ENCODE measurements at places on chromosomes 7 and 10. TPM values are rescaled to one million over a fixed set of nuclear protein-coding genes. Genes with fewer than 3 reads are reported as not detected.
A peak's percentile ranks its signal among the peaks of the same experiment; 100 is the strongest.

DNA sequence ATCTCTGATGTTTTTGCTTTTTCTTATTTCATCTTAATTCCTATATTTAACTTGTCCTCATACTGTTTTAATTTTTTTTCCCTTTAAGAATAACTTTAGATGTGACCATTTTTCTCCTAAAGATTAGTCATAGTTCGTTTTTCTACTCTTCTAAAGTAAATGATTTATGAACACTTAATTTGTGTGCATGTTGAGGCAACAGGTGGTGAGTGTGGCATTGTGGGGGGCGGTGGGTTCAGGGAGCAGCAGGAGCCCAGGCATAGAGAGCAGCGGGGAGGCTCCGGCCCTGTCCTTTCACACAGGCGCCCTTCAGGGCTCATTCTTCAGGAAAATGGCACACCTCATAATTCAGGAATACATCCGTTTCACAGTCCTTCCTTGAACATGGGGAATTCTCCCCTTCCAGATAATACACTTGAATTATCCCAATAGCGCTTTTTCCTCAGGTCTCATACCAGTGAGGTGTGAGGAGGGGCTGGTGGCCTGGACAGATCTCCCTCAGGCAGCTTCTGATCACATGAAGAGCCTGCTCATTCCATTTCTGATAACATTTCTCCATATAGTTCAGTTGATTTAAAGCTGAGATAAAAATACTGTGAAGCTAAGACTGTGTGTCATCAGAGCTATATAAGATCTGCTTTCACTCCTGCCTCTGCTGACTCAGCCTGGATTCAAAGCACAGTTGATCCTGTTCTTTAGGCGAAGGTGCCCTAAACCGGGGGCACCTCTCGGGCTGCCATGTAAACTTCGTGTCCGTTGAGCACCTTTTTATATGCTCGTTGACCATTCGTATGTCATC, 40.2 kb downstream of the CUL1 start:
- no peak for DNase-seq
- H3K36me3 ChIP-seq: peaks cover 60% of the 10 kb centered on the region
- H3K4me3 ChIP-seq: no peak overlapping the region
- H3K27ac ChIP-seq: no peak overlapping the region
- peaks cover 5% of the 10 kb centered on the region for H3K4me1 ChIP-seq

- peaks cover 15% of the 10 kb centered on the region for H3K4me1 ChIP-seq
- peak; percentile 94 for DNase-seq
- no peaks in the 10 kb centered on the region for H3K27me3 ChIP-seq
- H3K27ac ChIP-seq: no peak overlapping the region
- peak overlapping the region; percentile 21 for H3K4me3 ChIP-seq
- peaks cover 11% of the 10 kb centered on the region for H3K36me3 ChIP-seq
Measured at GRCh38 chr7:5494683-5495561, 71.3 kb upstream of the TNRC18 start.

GRCh38 chr7:33764752-33765451, 140.4 kb upstream of the BMPER start:
- no peaks in the 10 kb centered on the region for H3K36me3 ChIP-seq
- no peak overlapping the region for H3K27ac ChIP-seq
- DNase-seq: no peak
- no peaks in the 10 kb centered on the region for H3K4me1 ChIP-seq

- H3K4me1 ChIP-seq: peaks cover 26% of the 10 kb centered on the region
- no peak overlapping the region for H3K27ac ChIP-seq
- no peak for DNase-seq
- H3K27me3 ChIP-seq: no peaks in the 10 kb centered on the region
Measured at GRCh38 chr10:119246862-119247549, 39.6 kb downstream of the GRK5 start.

DNA sequence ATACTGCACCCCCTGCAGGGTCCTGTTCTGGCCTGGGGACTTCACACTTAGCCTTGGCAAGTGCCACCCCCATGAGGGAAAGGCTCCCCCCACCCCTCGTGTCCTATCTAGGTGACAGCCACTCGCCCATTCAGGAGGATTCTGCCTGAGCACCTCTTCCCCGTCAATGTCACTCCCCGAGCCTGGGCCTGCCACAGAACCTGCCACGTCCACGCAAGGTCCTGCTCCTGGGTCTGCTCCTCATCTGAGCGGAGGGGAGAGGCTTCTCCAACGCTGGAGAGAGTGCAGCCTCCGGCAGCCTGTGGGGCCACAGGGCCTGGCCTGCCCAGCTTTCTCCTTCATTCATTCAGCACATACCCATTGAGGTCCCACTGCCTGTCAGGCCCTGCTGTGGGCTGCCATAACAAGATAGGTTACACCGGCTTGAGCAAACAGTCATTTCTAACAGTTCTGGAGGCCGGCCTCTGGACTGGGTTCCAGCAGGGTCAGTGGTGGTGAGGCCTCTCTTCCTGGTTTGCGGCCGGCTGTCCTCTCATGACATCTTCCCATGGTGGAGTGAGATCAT, 92.0 kb upstream of the RET start:
- H3K36me3 ChIP-seq: no peaks in the 10 kb centered on the region
- H3K4me1 ChIP-seq: no peaks in the 10 kb centered on the region
- no peak overlapping the region for H3K27ac ChIP-seq
- DNase-seq: no peak

GRCh38 chr10:127690176-127690835, 46.7 kb upstream of the FOXI2 start:
- no peak overlapping the region for H3K4me3 ChIP-seq
- no peaks in the 10 kb centered on the region for H3K4me1 ChIP-seq
- H3K27ac ChIP-seq: no peak overlapping the region
- H3K27me3 ChIP-seq: peaks cover 2% of the 10 kb centered on the region
- DNase-seq: no peak

- H3K36me3 ChIP-seq: peaks cover 52% of the 10 kb centered on the region
- H3K27ac ChIP-seq: peak overlapping the region; percentile 83
- H3K4me3 ChIP-seq: peak overlapping the region; percentile 19
- H3K27me3 ChIP-seq: no peaks in the 10 kb centered on the region
- DNase-seq: no peak
Measured at GRCh38 chr10:74502963-74503608, 323.3 kb upstream of the KAT6B start.

DNA sequence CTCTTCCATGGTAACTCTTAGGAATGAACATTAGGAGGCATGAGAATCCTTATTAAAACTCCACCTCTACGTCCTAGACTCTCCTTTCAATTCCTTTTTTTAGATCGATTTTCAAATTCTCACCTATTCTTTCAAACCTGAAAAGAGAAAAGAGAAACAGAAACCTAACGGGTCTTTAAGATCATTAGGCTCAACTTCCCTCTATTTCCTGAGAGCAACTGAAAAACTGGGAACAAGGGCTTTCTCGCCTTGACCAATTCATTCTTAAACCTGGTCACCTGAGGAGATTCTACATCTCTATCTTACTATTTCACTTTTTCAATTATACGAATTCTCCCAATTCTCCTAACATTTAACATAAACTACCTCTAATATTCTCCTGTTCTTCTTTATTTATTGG, 2.8 kb downstream of the TFEC start:
- H3K27ac ChIP-seq: no peak overlapping the region
- H3K4me1 ChIP-seq: no peaks in the 10 kb centered on the region
- H3K27me3 ChIP-seq: peaks cover 9% of the 10 kb centered on the region
- DNase-seq: no peak
- no peak overlapping the region for H3K4me3 ChIP-seq

DNA sequence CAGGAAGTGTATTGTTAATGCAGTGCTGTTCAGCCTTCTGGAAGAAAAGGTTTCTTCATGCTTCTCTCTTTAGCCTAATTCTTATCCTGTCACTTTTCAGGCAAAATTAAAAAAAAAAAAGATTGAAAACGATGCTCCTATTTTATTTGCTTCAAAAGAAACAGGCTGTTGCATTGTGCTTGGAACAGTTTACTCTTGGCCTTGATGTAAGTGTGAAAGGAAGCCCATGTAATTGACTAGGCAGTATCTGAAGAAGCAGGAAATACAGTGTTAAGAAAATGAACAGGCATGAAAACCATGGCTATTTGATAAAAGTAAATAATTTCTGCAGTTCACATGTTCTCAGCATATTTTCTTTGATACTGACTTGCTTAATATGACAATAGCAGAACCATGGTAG, 40.4 kb upstream of the ATRNL1 start:
- no peak for DNase-seq
- no peaks in the 10 kb centered on the region for H3K4me1 ChIP-seq
- H3K27me3 ChIP-seq: peaks cover 14% of the 10 kb centered on the region
- H3K36me3 ChIP-seq: no peaks in the 10 kb centered on the region

GRCh38 chr10:114687459-114687858, 29.4 kb upstream of the ABLIM1 start:
- H3K36me3 ChIP-seq: no peaks in the 10 kb centered on the region
- no peak overlapping the region for H3K4me3 ChIP-seq
- no peaks in the 10 kb centered on the region for H3K4me1 ChIP-seq
- no peak overlapping the region for H3K27ac ChIP-seq

The SLC26A3 gene
- not detected for total RNA-seq

The BMPER gene
- total RNA-seq: not detected

The PTN gene
- total RNA-seq: not detected

The TMEM26 gene
- not detected for total RNA-seq

The FFAR4 gene
- not detected for total RNA-seq

The LRMDA gene
- total RNA-seq: not detected
